ENCODE measurements at places on chromosomes 11 and 22. TPM values are rescaled to one million over a fixed set of nuclear protein-coding genes. Genes with fewer than 3 reads are reported as not detected.
A peak's percentile ranks its signal among the peaks of the same experiment; 100 is the strongest.

The TBCEL gene
- total RNA-seq: 23.0 TPM

The C22orf42 gene
- total RNA-seq: not detected

The MIOX gene
- 0.35 TPM for total RNA-seq

The RFPL1 gene
- not detected for total RNA-seq

The NNMT gene
- total RNA-seq: 715 TPM

The OR52E8 gene
- total RNA-seq: not detected

The PLAAT5 gene
- not detected for total RNA-seq

The LARGE2 gene
- total RNA-seq: not detected

- DNase-seq: no peak
Measured at GRCh38 chr22:27142286-27142685, 484.9 kb downstream of the MIAT start.

GRCh38 chr11:13260963-13261588, 16.5 kb upstream of the BMAL1 start:
- peak; percentile 32 for DNase-seq

DNA sequence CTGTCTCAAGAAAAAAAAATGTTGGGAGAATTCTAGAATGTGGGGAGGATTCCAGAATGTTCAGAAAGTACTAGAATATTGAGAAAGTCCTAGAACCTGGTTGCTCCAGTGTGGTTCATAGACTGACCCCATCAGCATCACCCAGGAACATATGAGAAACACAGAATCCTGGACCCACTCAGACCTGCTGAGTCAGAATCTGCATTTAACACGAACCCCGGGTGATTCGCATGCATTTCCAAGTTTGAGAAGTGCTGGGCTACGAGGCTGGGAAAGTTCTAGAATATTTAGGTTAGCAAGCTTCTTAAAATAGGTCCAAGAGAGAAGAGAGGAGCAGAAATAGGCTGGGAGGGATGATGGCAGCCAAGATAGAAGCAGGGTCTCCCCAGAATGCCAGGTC, 6.4 kb downstream of the C1QTNF6 start:
- no peak for DNase-seq

GRCh38 chr11:2393941-2394817, 6.4 kb upstream of the TSSC4 start:
- DNase-seq: no peak

DNA sequence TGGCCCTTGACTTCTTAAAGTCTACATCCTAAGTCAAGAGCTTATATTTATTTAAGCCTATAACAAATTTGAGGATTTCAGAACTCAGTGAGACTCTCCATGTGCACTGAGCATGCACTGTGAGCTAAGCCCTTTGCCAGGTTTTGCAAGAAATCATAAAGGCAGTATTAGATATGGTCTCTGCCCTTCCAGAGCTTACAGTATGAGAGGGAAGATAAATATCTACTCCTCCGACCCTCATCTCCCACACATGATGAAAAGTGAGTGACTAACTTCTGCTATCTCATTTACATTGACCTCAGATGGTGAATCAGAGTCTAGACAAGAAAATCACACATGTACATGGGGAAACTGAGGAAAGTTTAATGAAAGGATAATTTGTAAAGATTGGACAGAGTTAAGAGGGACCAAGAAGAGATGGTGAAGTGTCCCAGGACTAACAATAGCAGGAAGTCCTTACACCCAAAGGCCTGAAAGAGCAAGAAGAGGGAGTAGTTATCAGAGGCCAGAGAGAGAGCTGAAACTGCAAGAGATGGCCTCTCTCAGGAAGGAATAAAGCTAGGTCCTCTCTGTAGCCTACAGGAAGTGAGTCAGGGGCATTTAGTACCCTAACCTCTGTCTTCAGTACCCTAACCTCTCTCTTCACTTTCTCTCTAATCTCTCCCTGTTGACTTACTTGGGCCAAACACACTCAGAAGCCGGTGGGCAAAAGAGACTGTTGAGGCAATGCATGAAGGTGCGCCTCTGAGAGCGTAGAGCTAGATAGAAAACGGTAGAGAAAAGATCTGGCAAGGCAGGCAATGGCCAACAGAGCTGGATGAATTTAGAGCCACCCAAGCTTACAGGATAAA, 23.0 kb upstream of the BLID start:
- DNase-seq: no peak

- DNase-seq: no peak
Measured at GRCh38 chr11:11164334-11164690, 188.7 kb downstream of the CSNK2A3 start.

DNA sequence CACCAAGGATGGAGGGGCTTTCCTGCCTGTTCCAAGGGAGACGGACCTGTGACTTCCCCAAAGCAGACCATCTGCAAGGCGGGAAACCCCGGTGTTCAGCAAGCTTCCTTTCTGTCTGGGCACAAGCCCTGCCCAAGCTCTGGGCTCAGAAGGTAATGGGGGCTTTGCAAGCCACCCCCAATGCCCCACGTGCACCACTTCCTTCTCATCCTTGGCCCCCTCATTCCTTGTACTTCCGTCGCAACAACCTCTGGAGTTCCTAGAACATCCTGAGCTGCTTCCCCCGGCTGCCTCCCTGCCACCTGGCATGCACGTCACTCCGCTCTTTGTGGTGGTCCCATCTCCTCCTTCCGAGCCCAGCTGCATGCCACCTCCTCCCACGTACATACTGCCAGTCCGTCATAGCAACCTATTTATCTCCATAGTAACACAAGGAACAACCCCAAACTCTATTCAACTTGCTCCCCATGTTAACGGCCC, 3.9 kb downstream of the MYEOV start:
- DNase-seq: no peak

GRCh38 chr11:74648894-74649293, 56.5 kb downstream of the POLD3 start:
- DNase-seq: peak; percentile 9

GRCh38 chr22:46703171-46703995, 34.7 kb downstream of the CERK start:
- DNase-seq: no peak

DNA sequence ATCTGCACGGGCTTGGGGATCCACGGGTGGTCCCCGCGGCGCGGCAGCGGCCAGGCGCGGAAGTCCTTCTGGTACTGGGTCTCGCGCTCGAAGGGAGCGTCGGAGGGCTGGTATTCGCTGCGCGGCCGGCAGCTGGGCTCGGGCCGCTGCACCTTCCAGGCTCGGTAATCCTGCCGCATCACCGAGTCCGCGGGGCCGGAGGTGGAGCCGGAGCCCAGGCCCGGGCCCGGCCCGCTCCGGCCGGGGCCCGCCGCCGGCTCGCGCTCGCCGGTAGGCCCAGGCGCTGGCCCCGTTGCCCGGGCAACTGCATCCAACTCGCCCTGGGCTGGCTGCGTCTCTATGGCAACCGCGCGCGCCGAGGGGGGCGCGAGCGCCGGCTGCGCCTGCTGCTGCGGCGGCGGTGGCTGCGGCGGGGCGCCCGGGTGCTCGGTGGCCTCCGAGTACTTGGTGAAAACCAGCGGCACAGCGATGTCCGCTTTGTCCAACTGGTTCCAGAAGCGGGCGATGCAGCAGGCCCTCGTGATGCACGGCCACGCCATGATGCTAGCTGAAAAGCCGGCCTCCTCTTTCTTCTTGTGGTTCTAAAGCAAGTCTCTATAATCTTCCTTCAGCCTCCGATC, 897 bp downstream of the MAP6 start:
- DNase-seq: no peak

GRCh38 chr11:105162506-105162905, 22.9 kb upstream of the CARD18 start:
- DNase-seq: no peak

- no peak for DNase-seq
Measured at GRCh38 chr11:2576549-2576948, 123.2 kb downstream of the KCNQ1OT1 start.

DNA sequence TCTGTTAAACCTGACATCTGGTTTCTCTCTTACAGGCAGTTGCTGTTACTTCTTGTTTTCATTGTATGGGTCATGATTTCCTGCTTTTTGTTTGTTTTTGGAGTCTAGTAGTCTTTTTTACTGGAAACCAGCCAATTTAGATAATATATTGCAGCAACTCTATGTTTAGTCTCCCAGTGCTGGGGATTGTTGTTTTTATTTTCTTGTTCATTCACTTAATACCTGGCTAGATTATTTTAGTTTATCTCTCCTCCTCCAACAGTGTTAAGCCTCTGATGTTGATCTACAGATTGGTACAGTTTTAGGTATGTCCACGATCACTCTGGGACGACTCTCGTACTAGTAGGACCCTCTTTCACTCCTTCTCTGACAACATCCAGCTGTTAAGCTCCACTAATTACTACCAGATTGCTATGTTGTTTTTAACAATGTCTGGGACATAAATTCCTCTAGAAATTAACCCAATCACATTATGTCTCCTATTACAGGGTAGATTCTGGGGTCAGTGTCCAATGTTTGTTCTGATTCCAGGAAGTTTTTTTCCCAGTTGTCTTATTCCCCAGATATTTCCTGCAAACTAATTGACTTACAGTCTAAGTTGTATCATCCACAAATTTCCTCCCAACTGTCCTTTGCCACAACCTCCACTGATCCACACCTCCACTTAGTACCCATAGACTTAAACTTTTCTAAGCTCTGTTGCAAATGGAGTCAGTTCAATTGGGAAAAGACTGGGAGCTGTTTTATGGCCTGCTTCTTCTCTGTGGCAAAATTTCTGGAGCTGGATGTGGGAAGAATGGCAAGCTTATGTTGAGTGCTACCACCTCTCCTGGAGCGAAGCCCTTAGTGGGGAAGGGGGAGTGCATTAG, 1280.6 kb upstream of the CNTN5 start:
- no peak for DNase-seq

GRCh38 chr11:132058211-132058772, 687.9 kb downstream of the NTM start:
- peak; percentile 51 for DNase-seq

- DNase-seq: no peak
Measured at GRCh38 chr11:124627546-124627945, 4.9 kb downstream of the TBRG1 start.

- no peak for DNase-seq
Measured at GRCh38 chr22:39595622-39596172, 25.1 kb downstream of the CACNA1I start.

GRCh38 chr11:5348551-5349194, 2.6 kb upstream of the OR51B6 start:
- DNase-seq: no peak

DNA sequence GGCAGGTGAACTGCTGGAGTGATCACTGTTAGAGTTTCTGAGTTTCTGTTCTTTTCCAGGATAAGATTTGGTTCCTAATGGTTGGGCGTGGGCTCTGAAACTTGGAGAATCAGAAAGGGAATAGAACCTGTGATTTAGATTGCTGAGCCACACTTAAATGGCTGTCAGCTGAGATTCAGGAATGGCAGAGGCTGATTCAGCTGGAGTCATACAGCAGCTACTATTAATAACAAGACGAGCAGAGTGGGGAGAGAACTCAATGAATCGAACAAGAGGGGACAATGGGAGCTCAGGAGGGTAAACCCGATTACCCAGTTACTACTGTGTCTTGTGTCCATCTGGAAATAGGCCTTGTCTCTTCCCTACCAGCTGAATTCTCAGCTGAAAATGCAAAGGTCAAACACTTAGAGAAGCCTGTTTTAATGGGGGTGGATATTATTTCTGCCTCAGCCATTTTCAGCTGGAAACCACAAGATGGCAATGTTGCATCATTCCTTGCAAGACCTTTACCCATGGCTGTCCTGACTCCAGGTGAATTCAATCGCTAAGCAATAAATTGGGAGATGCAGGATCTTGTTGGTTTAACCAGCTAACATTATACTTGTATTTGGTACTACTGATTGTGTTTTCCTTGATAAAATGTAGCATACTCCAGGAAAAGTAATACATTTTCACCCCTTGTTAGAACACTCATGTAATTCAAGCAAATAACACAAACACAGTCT, 104.5 kb upstream of the RAG2 start:
- DNase-seq: peak; percentile 13

GRCh38 chr11:57680552-57680874, 12.6 kb downstream of the ZDHHC5 start:
- no peak for DNase-seq

- no peak for DNase-seq
Measured at GRCh38 chr22:49623715-49624114, 204.0 kb downstream of the BRD1 start.

- DNase-seq: no peak
Measured at GRCh38 chr11:94747601-94748041, 20.5 kb upstream of the AMOTL1 start.

DNA sequence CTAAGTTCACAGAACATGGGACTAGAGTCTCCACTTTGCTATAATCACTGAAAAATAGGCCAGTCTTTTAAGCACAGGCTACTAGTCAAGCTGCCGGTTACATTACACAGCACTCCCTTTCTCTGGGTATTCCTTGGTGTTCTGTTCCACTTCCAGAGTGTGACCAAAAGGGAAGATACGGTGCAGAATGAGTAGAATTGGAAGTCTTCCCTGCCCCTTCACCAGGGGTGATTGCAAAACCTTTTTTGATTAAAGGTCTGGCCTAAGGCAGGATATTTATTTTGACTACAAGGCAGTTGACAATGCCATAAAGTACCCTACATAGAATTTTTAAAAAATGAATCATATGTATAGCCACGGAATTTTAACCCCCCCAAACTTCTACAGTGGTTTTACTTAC, 59.6 kb upstream of the ADORA2A start:
- no peak for DNase-seq

GRCh38 chr11:106379265-106379664, 301.8 kb downstream of the AASDHPPT start:
- DNase-seq: no peak

DNA sequence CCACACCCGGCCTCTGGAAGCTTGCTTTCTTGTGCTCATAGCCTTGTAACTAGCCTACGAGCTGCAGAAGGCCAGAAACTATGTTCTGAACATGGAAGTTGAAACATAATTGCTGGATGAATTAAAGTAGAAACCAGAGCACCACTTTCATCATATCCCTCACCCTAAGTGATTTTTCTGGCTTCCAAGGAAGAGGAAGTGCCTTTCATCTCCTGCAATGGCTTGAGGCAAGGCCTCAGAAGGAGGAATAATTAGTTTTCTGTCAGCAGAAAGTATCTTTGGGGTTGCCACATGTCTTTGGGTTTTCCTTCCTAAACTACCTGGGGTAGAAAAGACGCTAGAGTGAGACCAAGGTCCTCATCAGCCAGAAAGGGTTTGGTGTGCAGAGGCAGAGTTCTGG, 14.5 kb downstream of the RPL27A start:
- no peak for DNase-seq

- no peak for DNase-seq
Measured at GRCh38 chr22:44218071-44218470, 37.3 kb downstream of the PARVG start.

All from MG63 (cell line).